Aortic smooth muscle cell (primary cell): ENCODE measurements at places on chromosomes 7 and 10. TPM values are rescaled to one million over a fixed set of nuclear protein-coding genes. Genes with fewer than 3 reads are reported as not detected.

The SDK1 gene
- total RNA-seq = 0.13 and 0.25 TPM in 2 replicates

The ACBD7 gene
- total RNA-seq = 4.8 and 5.3 TPM in 2 replicates

The CNPY1 gene
- total RNA-seq = not detected in 2 replicates

The IQUB gene
- 0.53 and 0.75 TPM in 2 replicates for total RNA-seq

The HOXA4 gene
- 0.12 and 0.13 TPM in 2 replicates for total RNA-seq

The UBE2H gene
- 65.9 and 92.0 TPM in 2 replicates for total RNA-seq

The CTAGE8 gene
- 0.68 TPM in 1 of 2 replicates, not detected in the other for total RNA-seq

The TOMM7 gene
- total RNA-seq = 191 and 217 TPM in 2 replicates

The WEE2 gene
- total RNA-seq = not detected in 2 replicates

The OPN1SW gene
- total RNA-seq = not detected in 2 replicates

The SLC18A2 gene
- not detected in 2 replicates for total RNA-seq

The GIMAP7 gene
- total RNA-seq = 0.44 and 1.8 TPM in 2 replicates

The PIK3AP1 gene
- under 0.01 and 0.06 TPM in 2 replicates for total RNA-seq

The DLG5 gene
- total RNA-seq = 24.4 and 34.3 TPM in 2 replicates

The TMEM229A gene
- 0.13 and 0.37 TPM in 2 replicates for total RNA-seq

The GPR26 gene
- not detected in 2 replicates for total RNA-seq

The ELN gene
- 55.2 and 219 TPM in 2 replicates for total RNA-seq

The PNLIPRP2 gene
- total RNA-seq = not detected in 2 replicates

The NOC3L gene
- total RNA-seq = 16.5 and 23.6 TPM in 2 replicates

The ACHE gene
- total RNA-seq = not detected in 2 replicates

The KAZALD1 gene
- total RNA-seq = 78.5 and 101 TPM in 2 replicates

The FAM221A gene
- total RNA-seq = 0.68 and 1.5 TPM in 2 replicates

The TUBAL3 gene
- not detected in 2 replicates for total RNA-seq
